ENCODE measurements at places on chromosomes 3 and 15. TPM values are rescaled to one million over a fixed set of nuclear protein-coding genes. Genes with fewer than 3 reads are reported as not detected.

DNA sequence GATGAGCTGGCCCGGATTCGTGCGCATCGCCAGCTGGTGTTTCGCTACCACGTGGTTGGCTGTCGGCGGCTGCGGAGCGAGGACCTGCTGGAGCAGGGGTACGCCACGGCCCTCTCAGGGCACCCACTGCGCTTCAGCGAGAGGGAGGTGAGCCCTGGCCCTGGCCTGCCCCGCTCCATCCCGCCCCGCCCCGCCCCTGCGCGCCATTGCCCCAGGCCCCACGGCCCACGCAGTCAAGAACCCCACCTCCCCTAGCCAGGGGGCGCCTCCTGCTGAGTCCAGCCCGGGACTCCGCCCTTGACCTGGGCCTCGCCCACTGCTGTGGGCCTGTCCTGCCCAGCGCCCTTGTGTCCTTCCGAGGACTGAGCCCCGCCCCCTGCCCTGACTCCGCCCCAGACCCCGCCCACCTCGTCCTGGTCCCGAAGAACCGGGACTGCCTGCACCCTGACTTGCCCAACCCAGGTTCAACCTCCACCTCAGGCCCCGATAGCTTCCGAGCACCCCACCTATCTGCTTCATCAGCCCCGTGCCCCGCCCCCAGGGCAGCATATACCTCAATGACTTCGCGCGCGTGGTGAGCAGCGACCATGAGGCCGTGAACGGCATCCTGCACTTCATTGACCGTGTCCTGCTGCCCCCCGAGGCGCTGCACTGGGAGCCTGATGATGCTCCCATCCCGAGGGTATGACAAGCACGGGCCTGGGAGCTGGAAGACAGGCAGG is 14.8 kb downstream of the NT5DC2 start:
- no peak overlapping the region for H3K27ac ChIP-seq
- no peak for DNase-seq
- H3K4me1 ChIP-seq: no peaks in the 10 kb centered on the region
- H3K27me3 ChIP-seq: no peaks in the 10 kb centered on the region

DNA sequence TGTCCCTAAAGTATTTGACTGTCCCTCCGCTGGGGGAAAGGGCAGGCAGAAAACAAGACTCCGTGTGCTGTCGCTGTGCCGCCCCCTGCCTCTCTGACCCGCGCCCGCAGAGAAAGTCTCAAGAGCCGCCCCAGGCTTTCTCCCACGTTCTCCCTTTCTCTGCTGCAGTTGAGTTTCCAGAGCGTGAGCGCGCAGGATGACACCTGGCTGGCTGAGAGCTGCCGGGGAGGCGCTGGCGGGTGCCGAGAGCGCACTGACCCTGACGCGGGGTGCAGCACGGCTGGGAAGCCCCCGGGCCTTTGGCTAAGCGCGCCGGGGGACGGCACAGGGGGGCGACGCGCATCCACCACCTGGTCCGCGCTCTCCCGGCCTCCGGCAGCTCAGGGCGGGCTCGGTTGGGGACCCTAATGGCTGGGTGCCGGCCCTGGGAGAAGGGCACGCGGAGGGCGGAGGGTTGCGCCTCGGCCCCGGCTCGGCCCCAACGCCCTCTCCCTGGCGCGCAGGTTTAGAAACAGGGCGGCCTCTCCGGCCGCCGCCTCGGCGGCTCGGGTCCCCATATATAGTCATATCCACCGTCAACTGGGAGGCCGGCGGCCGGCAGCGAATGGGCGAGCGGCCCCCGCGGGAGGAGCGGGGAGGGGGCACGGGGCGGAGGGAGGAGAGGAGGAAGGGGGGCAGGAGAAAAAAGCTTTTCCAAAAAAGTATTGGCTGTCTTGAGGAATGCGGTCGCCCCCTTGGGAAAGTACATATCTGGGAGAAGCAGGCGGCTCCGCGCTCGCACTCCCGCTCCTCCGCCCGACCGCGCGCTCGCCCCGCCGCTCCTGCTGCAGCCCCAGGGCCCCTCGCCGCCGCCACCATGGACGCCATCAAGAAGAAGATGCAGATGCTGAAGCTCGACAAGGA is at the start of gene TPM1:
Gene TPM1 (plus strand): TSS at position 774 of the 903 bp plus-strand sequence. CDS start 83 bp downstream, at position 857.
- peaks cover 4% of the 10 kb centered on the region for H3K4me1 ChIP-seq
- H3K4me3 ChIP-seq: peak within 1 kb of the TSS; percentile 48
- H3K27me3 ChIP-seq: peaks cover 54% of the 10 kb centered on the region
- H3K27ac ChIP-seq: no peak within 1 kb of the TSS
- no peaks in the 10 kb centered on the region for H3K36me3 ChIP-seq

DNA sequence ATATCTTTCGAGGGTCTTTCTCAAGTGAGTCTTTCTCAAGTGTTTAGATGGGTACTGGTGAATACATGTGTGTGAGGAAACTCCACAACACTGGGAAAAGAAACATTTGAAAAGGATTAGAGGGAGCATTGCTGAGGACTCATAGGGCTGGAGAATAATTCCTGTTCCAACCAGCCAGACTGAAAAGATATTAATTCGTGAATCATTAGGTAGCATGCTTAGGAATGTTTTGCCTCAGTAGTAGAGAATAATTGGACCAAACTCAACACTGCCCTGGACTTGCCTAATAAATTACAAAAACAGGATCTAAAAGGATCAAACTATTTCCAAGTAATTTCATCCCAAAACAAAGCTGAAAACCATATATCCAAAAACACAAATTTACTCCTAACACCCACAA is 17.3 kb downstream of the PP2D1 start:
- no peaks in the 10 kb centered on the region for H3K27me3 ChIP-seq
- no peaks in the 10 kb centered on the region for H3K36me3 ChIP-seq
- no peak overlapping the region for H3K27ac ChIP-seq

DNA sequence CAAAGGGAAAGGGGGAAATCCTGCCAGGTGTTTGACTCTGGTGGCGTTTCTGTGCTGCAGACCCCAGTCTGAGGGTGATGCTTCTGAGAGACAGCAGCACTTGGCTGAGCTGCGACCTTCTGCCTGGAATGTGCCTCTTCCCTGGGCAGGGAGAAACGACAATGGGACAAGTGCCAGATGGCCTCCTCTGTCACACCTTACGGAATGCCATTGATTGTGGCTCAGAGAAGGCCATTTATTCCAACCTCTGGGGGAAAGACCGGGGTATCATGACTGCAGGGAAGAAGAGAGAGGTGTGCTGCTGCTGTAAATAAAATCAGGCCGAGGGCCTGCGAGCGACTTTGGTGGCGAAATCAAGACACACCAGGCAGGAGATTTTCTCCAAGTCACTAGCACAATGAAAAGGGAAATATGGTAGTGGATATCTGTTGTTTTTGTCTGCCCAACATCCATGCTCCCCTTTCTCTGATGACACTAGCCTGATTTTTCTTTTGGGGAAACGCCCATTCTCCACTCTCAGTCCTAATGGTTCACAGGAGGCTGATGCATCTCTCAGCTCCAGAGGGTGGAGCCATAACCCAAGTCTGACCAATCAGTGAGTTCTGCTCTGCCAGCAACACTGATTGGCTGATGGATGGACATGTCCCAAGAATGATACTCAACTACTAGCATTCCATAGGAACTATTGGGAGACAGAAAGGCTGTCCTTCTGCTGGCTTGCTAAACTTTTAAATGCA is 336.1 kb downstream of the FOXP1 start:
- H3K27me3 ChIP-seq: no peaks in the 10 kb centered on the region
- H3K27ac ChIP-seq: no peak overlapping the region
- peaks cover 4% of the 10 kb centered on the region for H3K36me3 ChIP-seq
- peaks cover 34% of the 10 kb centered on the region for H3K4me1 ChIP-seq

DNA sequence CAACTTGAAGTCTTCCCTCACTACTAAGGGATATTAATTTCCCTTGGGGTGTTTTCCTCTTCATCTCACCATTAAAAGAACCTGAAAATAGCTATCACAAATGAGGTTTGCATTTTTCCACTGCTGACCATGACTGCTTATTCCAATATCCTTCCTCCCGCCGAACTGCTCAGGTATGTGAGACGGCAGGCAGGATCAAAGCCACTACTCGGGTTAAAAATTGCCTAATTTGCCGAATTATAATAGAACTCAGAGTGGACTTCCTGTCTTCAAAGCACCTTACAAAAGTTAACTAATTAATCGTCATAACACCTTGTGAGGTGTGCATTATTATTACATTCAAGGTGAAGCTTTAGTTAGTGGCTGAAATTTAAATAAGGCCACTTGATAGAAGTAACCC is 655.2 kb upstream of the ADAMTS9 start:
- no peaks in the 10 kb centered on the region for H3K4me1 ChIP-seq
- no peak for DNase-seq
- H3K27me3 ChIP-seq: no peaks in the 10 kb centered on the region
- H3K4me3 ChIP-seq: no peak overlapping the region
- no peak overlapping the region for H3K27ac ChIP-seq

DNA sequence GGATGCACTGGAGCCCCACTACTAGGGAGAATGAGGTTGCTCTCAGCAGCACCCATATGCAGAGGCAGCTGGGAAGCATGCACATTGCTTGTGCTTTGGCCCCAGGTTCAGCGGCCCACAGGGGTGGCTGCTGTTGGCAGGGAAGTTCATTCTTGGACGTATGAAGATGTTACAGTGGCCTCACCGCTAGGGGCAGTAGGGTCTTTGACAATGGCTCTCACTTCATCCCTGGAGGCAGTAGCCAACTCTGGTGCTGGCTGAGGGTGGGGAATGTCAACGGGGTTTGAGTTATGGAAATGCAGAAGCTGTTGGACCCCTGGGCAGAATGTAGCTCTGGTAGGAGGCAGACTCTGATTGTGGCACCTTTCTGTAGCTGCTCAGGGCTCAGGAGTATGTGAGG is 279.9 kb downstream of the SCAPER start:
- H3K4me3 ChIP-seq: no peak overlapping the region
- no peak for DNase-seq

GRCh38 chr3:7740458-7740857 is 761.2 kb upstream of the LMCD1 start:
- no peaks in the 10 kb centered on the region for H3K36me3 ChIP-seq
- no peaks in the 10 kb centered on the region for H3K4me1 ChIP-seq
- H3K4me3 ChIP-seq: no peak overlapping the region
- no peaks in the 10 kb centered on the region for H3K27me3 ChIP-seq

- H3K27me3 ChIP-seq: no peaks in the 10 kb centered on the region
- no peak for DNase-seq
- no peaks in the 10 kb centered on the region for H3K36me3 ChIP-seq
- H3K4me3 ChIP-seq: no peak overlapping the region
- no peaks in the 10 kb centered on the region for H3K4me1 ChIP-seq
Measured at GRCh38 chr3:147318900-147319299, 87.4 kb downstream of the ZIC4 start.

DNA sequence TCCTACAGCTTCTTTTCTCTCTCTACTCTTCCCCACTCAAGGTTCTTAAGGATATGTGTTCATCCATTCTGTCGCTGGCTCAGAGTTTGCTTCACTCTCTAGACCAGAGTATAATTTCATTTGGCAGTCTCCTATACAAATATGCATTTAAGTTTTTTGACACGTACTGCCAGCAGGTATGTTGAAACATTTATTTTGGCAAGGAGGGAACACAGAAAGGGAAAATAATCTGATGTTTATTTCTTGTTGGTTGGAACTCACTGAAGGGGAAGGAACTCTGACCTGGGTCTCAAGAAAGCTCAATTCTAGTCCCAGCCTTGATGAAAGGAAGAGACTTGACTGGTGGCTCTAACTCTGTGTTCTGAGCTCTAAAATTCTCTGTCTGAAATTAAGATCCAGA is 21.6 kb downstream of the FANCD2 start:
- H3K27ac ChIP-seq: no peak overlapping the region
- peaks cover 1% of the 10 kb centered on the region for H3K27me3 ChIP-seq
- no peaks in the 10 kb centered on the region for H3K4me1 ChIP-seq
- DNase-seq: no peak

GRCh38 chr3:126538316-126538715 is 14.4 kb downstream of the CHST13 start:
- no peak overlapping the region for H3K27ac ChIP-seq
- H3K36me3 ChIP-seq: no peaks in the 10 kb centered on the region
- no peak overlapping the region for H3K4me3 ChIP-seq
- peaks cover 12% of the 10 kb centered on the region for H3K27me3 ChIP-seq
- no peak for DNase-seq
- no peaks in the 10 kb centered on the region for H3K4me1 ChIP-seq

- H3K4me3 ChIP-seq: no peak overlapping the region
- H3K27me3 ChIP-seq: no peaks in the 10 kb centered on the region
- peaks cover 3% of the 10 kb centered on the region for H3K36me3 ChIP-seq
- peak overlapping the region; percentile 89 for H3K27ac ChIP-seq
- peak; percentile 46 for DNase-seq
Measured at GRCh38 chr3:189304465-189305351, 132.9 kb downstream of the TPRG1 start.

- no peaks in the 10 kb centered on the region for H3K36me3 ChIP-seq
- no peaks in the 10 kb centered on the region for H3K27me3 ChIP-seq
- H3K27ac ChIP-seq: no peak overlapping the region
- no peak for DNase-seq
Measured at GRCh38 chr3:107943786-107944523, 146.9 kb downstream of the CD47 start.

GRCh38 chr3:188280627-188281026 is 126.7 kb downstream of the LPP start:
- no peaks in the 10 kb centered on the region for H3K36me3 ChIP-seq
- H3K4me1 ChIP-seq: peaks cover 41% of the 10 kb centered on the region
- DNase-seq: no peak
- H3K27me3 ChIP-seq: no peaks in the 10 kb centered on the region
- H3K27ac ChIP-seq: no peak overlapping the region

DNA sequence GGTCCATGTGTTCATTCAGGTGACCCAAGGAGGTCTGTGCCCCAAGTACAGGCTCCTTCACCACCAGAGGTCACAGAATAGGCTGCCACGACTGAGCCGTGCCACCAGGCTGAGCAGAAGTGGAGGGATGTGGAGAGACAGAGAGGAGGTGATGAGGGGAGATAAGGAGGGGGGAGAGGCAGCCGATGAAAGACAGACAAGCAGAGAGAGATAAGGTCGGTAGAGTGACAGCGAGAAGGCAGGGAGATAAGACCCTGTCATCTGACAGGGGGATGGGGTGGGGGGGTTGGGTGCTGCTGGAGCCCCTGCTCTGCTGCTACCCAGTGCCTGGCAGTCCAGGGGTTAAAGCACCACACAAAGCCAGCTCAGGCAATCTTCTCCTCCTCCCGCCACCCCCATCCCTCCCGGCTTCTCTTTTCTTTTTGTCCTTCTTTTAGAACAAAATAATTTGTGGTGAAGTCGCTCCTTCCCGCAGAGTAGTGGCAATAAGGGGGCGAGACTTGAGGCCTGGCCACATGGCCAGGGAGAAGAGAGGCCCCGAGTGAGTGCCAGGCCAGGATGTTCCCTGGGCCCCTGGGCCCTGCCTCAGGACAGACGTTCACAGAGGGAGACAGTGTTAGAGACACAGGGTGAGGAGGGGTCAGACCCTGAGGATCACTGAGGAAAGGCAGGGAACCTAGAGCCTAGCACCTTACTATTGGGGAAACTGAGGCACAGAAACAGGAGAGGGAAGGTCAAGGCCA is 67.9 kb downstream of the CACNA2D2 start:
- peaks cover 3% of the 10 kb centered on the region for H3K27me3 ChIP-seq
- H3K4me3 ChIP-seq: no peak overlapping the region
- no peaks in the 10 kb centered on the region for H3K36me3 ChIP-seq
- H3K27ac ChIP-seq: no peak overlapping the region
- no peak for DNase-seq

- H3K4me1 ChIP-seq: peaks cover 3% of the 10 kb centered on the region
- no peak overlapping the region for H3K27ac ChIP-seq
- H3K27me3 ChIP-seq: peaks cover 3% of the 10 kb centered on the region
- H3K4me3 ChIP-seq: no peak overlapping the region
- H3K36me3 ChIP-seq: no peaks in the 10 kb centered on the region
Measured at GRCh38 chr3:192930577-192930976, 12.9 kb upstream of the MB21D2 start.

Gene RHOV
- total RNA-seq: 0.29 TPM

Gene SPCS1
- 132 TPM for total RNA-seq

Gene PAK6
- total RNA-seq: 0.73 TPM

Gene AADACL2
- total RNA-seq: not detected

Gene MRPL46
- total RNA-seq: 34.2 TPM

Gene CDHR4
- 0.22 TPM for total RNA-seq

Gene ZDHHC19
- total RNA-seq: 0.36 TPM

Gene PLSCR2
- not detected for total RNA-seq

All from activated CD4-positive, alpha-beta memory T cell treated with anti-CD3 and anti-CD28 coated beads for 36 hours (primary cell).